ENCODE measurements at places on chromosomes 12 and 14. TPM values are rescaled to one million over a fixed set of nuclear protein-coding genes. Genes with fewer than 3 reads are reported as not detected.

Gene TAS2R20
- total RNA-seq: 0.07 TPM

Gene KRT5
- total RNA-seq: 0.09 TPM

Gene HCAR3
- 0.22 TPM for total RNA-seq

Gene BEGAIN
- 7.2 TPM for total RNA-seq

Gene OR10AD1
- not detected for total RNA-seq

Gene ITGA5
- 112 TPM for total RNA-seq

Gene ANKRD33
- total RNA-seq: 0.12 TPM

Gene NOC4L
- 42.7 TPM for total RNA-seq

Gene RPL10L
- total RNA-seq: not detected

Gene CLEC1B
- total RNA-seq: not detected

Gene SRRM4
- total RNA-seq: not detected

Gene SMOC1
- total RNA-seq: 19.6 TPM

Gene PRIMA1
- total RNA-seq: 0.39 TPM

Gene KIF26A
- total RNA-seq: 4.4 TPM

Gene MYH6
- total RNA-seq: not detected

Gene FAM90A1
- 0.07 TPM for total RNA-seq

Gene TIGAR
- 38.4 TPM for total RNA-seq

Gene MGP
- total RNA-seq: not detected

Gene OLR1
- 0.67 TPM for total RNA-seq

Gene HCAR1
- total RNA-seq: 0.02 TPM

Gene LRTM2
- 0.07 TPM for total RNA-seq

Gene OR11H6
- not detected for total RNA-seq

Gene USP15
- total RNA-seq: 29.7 TPM

Gene HNF1A
- 5.6 TPM for total RNA-seq

Gene WBP11
- total RNA-seq: 43.5 TPM

Gene STYK1
- 0.28 TPM for total RNA-seq

Gene TSPAN19
- not detected for total RNA-seq

Gene CMAS
- 45.6 TPM for total RNA-seq

Gene FRMD6
- total RNA-seq: 38.8 TPM

Gene GLI1
- total RNA-seq: 9.3 TPM

Gene TM9SF1
- 70.9 TPM for total RNA-seq

Gene CLEC4E
- total RNA-seq: not detected

Gene OAS2
- total RNA-seq: 0.21 TPM

Gene AICDA
- 0.05 TPM for total RNA-seq

Gene CACNA1C
- total RNA-seq: 0.02 TPM

Gene TMTC2
- 1.1 TPM for total RNA-seq

Gene PTPRB
- 0.72 TPM for total RNA-seq

Gene MANSC4
- not detected for total RNA-seq

Gene LPAR5
- 0.67 TPM for total RNA-seq

Gene HOXC9
- total RNA-seq: 11.1 TPM

Gene TMEM229B
- total RNA-seq: 0.17 TPM

Gene B4GALNT1
- 53.0 TPM for total RNA-seq

Gene COCH
- 21.4 TPM for total RNA-seq

Gene PLEKHH1
- total RNA-seq: 4.2 TPM

Gene AMDHD1
- 2.6 TPM for total RNA-seq

Gene SOX5
- not detected for total RNA-seq

Gene APOLD1
- 0.30 TPM for total RNA-seq

Gene ABCD2
- total RNA-seq: not detected

Gene TM7SF3
- total RNA-seq: 73.7 TPM

Gene GZMB
- total RNA-seq: not detected

Gene RASSF9
- total RNA-seq: 0.67 TPM

Gene MSI1
- 1.1 TPM for total RNA-seq

Gene RAD9B
- 0.17 TPM for total RNA-seq
